ENCODE measurements at places on chromosomes 16 and 17.

DNA sequence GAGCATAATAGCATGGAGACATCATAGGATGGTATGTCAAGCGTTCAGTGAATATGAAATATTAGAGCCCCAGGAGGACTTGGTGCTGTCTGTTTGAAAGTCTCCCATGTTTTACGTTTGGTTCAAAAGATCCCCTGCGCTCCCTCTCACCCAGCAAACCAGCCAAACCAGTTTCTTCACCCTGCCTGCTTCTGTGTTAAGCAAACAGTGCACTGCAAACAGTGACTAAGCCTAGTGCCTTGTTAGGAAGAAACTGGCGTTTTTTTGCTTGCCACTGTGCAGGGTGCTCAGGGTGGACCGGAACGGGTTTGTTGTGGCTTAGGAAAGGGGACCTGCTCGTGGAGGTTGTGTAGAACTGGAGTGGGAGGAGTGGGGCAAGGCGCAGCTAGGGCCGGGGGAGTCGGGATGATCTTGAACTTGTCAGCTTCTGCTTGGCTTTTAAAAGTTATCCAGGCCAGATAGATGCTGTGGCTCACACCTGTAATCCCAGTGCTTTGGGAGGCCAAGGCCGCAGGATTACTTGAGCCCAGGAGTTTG, 7.7 kb downstream of the CDH1 start:
- DNase-seq: no peak

DNA sequence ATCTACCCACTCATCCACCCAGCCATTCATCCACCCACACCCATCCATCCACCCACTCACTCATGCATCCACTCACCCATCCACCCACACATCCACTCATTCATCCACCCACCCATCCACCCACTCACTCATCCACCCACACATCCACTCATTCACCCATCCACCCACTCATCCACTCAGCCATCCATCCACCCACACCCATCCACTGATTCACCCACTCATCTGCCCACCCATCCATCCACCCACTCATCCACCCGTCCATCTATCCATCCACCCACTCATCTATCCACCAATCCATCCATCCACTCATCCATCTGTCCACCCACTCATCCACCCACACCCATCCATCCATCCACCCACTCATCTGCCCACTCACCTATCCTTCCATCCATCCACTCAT, 17.3 kb downstream of the NATD1 start:
- DNase-seq: no peak

DNA sequence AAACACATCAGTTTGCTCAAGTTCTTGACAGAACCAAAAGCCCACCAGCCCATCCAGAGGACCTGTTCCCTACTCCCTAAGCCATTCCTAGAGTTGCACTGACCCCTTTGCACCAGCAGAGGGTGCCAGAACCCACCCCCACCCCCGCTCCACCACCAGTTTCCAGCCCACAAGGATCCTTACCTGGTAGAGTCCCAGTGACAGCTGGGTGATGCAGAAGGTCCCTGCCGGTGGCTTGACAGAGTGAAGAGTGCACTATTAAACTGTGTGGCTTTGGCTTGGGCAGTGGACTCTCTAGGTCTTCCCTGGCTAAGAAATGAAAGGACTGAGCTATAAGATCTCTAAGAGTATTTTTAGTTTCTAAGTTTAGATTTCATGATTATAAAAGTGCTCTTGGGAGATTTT, 73.3 kb upstream of the MTMR4 start:
- peak; percentile 65 for DNase-seq

DNA sequence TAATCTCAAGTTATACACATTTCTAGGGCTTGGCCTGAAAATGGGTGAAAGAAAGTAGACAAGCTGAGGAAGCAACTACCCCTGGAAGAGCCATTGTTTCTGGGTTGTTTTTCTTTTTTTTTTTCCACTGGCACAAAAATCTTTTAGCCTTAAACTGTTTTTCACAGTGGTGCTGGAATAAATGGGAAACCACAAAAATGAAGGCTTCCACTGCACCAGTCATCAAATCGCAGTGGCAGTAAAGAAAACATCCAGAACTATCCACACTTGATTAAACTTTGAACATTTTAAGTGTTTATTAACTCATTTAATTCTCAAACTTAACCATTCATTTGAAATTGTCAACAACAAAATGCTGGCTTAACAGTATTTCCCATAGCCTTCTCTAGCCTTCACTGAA, 14.3 kb downstream of the CMTM4 start:
- DNase-seq: no peak

- DNase-seq: no peak
These were observed 19.1 kb upstream of the PHKG2 start for GRCh38 chr16:30728899-30729672.

GRCh38 chr17:77888242-77889134, 70.0 kb upstream of the TNRC6C start:
- DNase-seq: no peak

DNA sequence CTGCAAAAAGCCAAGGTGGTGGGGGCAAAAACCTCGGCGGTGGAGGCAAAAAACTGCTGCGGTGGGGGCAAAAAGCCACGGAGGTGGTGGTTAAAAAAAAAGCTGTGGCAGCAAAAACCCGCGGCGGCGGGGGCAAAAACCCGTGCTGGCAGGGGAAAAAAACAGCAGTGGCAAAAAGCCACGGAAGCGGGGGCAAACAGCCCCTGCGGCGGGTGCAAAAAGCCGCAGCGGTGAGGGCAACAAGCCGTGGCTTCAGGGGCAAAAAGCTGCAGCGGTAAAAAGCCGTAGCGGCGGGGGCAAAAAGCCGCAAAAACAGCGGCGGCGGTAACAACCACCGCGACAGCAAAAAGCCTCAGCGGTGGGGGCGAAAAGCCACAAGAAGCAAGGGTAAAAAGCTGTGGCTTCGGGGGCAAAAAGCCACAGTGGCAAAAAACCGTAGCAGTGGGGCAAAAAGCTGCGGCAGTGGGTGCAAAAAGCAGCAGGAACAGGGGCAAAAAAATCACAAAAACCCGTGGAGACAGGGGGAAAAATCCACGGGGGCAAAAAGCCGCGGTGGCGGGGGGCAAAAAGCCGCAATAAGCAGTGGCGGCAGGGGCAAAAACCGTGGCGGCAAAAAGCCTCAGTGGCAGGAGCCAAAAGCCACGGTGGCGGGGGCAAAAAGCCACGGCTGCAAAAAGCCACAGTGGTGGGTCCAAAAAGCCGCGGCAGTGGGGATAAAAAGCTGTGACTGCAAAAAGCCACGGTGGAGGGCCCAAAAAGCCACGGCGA, 193.7 kb downstream of the SHCBP1 start:
- DNase-seq: no peak

- peak; percentile 62 for DNase-seq
These were observed 6.3 kb downstream of the C17orf50 start for GRCh38 chr17:35766903-35767510.

DNA sequence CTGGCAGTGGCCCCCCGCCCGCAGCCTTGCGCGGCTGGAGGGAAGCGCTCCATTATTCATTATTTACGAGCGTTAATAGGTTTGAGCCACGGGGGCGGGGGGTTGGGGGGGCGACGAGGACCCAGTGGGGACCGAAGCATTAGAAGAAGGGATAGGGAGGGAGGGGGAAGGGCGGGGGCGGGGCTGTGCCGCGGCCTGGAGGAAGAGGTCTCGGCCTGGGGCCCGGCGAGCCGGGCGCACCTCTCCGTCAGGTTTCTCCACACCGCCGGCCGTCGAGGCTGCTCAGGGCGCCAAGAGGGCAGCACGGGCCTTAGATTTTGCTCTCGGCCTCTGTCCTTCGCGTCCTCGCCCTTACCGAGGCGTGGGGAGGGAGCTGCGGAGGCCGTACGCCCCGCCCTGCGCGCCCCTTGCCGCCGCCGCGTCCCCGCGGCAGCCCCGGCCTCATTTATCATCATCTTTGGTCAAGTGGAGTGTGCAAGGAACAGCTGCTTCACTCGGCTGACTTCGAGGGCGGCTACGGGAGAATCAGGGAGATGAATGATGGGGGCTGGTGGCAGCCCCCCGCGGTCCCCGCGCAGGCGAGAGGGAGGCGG, 54.2 kb downstream of the SREBF1 start:
- DNase-seq: no peak

GRCh38 chr16:85435286-85435685, 177.8 kb upstream of the GSE1 start:
- DNase-seq: no peak

DNA sequence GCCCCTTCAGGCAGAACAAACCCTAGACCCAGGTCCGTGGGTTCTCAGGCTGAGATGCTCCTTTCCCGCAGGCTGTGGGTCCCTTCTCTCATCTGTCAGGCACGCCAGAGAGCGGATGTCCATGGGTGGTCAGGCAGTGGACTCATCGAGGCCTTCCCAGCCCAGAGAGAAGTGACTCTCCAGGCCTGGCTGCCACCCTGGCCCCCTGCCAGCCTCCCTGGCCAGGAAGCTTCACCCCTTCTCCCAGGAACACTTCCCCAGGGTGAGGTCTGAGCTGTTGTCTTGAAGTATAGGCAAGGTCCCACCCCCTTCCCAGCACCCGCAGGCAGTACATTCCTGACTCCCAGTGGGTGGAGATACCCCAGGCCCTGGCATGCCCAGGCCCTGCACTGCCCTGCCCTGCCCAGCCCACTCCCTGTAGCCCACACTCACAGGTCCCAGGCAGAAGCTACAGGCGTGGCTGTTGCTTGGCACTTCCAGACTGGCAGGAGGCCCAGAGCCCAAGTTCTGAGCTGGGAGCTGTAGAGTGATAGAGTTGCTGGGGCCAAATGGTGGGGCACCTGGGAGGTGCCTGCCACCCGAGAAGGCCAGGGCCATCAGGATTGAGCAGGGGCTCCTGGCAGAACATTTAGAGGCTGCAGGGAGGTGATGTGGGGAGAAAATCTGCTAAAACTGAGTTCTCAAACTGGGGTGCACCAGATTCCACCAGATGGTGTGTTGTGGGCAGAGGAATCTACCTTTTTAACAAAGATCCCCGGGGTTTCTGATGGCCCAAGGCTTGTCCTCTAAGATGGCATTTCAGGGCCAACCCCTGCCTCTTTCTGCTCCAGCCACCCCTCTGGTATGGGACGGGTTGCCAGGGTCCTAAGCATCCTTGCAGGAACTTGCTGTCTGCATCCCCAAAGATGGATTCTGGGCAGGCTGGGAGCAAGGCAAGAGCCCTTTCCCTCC, 6.7 kb downstream of the ITGA3 start:
- no peak for DNase-seq

DNA sequence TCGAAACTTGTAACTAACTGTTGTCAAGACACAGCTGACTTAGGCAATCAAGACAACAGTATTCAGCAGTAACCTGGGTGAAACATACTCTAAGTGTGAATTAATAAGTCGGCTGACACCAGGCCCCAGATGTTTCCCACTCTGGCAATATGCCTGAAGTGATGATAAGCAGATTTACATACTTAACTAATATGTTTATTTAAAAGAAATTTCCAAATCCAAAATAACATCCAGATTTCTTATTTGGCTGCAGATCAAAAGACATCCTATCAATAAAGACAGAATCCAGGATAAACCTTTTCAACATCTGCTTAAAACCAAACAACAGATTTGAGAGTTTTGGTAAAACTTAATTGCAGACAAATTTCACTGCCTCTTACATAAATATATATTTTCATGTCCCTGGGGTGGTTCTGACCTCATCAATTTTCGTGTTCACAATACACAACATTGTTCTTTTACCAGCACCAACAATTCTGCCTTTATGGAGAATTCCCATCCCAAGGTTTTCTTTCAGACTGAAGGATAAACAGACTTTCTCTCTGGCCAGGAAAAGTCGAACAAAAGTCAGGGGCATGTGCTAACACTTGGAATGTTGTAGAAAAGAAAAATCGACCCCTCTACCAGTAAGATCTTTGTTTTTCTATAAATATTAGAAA, 45.1 kb upstream of the TOX3 start:
- no peak for DNase-seq

DNA sequence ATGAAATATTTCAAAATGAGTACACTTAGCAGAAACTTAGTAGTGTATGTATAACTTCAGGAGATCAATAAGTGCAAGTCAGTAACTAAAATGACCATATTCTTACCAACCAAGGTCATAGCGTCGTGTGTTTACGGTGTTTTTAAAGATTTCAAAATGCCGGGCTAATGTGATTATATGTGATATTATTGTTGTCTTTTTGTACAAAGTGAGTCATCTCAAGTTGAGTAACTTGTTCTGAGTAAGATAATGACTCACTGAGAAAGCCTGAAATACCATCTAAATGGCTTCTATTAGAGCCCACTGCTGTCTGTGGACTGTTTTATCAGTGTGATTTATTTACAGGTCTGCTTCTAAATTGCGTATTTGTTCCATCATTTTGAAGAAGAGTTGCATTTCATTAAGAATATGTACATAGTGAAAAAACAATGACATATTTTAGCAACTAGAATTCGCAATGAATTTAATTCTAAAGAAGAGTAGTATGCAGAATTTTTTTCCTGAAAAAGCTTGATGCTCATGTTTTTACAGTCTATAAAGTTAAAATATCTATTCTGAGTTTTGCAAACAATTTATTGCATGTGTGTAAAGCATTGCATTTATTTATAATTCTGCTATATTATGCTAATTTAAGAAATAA, 12.7 kb downstream of the KRT12 start:
- no peak for DNase-seq

DNA sequence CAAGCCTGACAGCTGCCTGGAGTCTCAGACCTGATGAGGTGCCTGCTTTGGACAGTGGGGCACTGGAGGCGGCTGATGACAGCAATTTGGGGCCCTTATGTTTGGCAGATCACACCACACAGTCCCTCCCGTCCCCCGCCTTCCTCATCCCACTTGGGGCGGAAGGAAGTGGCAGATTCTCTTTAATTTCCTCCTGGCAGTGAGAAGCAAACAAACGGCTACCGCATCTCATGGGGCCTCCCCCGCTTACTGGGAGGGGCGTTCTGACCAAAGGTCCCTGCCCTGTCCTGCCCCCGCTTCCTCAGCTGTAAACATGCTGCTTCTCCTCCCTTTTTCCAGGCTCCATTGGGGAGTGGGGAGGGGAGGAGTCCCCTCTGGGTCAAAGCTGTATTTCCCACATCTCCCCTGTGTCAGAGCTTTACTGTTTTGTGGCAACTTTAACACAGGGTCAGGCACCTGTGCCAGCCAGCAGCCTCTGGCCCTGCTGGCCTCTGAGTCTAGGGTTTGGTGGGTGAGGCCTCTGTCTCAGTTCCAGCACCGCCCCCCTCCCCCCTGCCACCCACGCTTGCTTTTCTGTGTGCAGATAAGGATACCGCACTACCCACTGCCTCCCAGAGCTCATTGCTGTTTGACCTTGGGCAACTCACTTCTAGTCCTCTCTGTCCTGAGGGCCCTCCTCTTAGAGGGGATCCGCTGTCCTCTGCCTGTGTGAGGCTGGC, 5.4 kb upstream of the NFATC3 start:
- no peak for DNase-seq

GRCh38 chr17:19769946-19770652, 22.0 kb upstream of the ALDH3A1 start:
- no peak for DNase-seq
